ENCODE measurements at places on chromosomes 16 and 17. TPM values are rescaled to one million over a fixed set of nuclear protein-coding genes. Genes with fewer than 3 reads are reported as not detected.

- no peak overlapping the region for H3K4me3 ChIP-seq
- H3K27ac ChIP-seq, result no peak overlapping the region
- H3K36me3 ChIP-seq, result no peaks in the 10 kb centered on the region
- peak; percentile 55 for DNase-seq
- H3K4me1 ChIP-seq, result no peaks in the 10 kb centered on the region
These were observed 234.8 kb downstream of the GSG1L start for GRCh38 chr16:27828671-27829070.

DNA sequence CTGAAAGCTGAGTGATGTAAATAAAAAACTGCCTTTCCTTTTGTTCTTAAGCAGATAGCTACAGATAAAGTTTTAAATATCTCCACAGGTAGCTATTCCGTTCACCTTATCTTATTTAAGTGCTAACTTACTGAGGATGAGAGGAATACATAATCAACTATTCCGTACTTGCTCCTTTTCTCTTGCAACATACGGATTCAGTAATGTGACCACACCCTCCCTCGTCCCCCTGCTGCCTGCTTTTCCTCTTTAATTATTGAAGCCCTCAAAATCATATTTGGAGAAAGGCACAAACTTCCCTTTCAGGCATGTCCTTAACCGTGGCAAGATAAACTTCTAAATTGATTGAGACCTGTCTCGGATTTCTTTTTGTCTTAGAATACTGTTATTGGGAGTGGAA lies 101.4 kb downstream of the MAP2K4 start:
- H3K36me3 ChIP-seq, result peaks cover 31% of the 10 kb centered on the region
- no peak for DNase-seq
- H3K4me3 ChIP-seq, result no peak overlapping the region
- peaks cover 6% of the 10 kb centered on the region for H3K4me1 ChIP-seq
- no peaks in the 10 kb centered on the region for H3K27me3 ChIP-seq

DNA sequence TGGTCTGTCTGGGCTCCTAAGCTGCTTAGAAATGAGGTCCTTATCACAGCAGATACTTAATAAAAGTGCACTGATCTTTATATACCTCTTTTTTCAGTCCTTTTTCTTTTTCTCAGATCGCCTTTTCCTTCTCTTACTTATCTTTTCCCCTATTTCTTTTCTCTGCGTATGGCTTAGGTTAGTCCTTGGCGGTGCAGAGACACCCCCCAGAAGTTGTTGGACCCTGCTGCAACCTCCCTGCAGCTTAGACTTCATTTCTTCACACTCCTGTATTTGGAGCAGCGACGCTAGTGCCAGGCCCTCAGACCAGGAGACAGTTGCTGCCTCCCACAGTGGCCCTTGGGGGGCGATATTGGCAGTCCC lies 67.6 kb downstream of the CENPV start:
- H3K4me3 ChIP-seq, result peak overlapping the region; percentile 36
- H3K36me3 ChIP-seq, result no peaks in the 10 kb centered on the region
- no peak for DNase-seq
- H3K27me3 ChIP-seq, result no peaks in the 10 kb centered on the region
- H3K4me1 ChIP-seq, result peaks cover 30% of the 10 kb centered on the region

- no peak overlapping the region for H3K4me3 ChIP-seq
- no peak for DNase-seq
- peaks cover 34% of the 10 kb centered on the region for H3K27me3 ChIP-seq
- H3K4me1 ChIP-seq, result no peaks in the 10 kb centered on the region
These were observed 131.2 kb upstream of the NLRP1 start for GRCh38 chr17:5715478-5715877.

The KRT24 gene
- total RNA-seq, result not detected

Measured in suprapubic skin (tissue), 4 donors.